ENCODE measurements at places on chromosomes 5 and 9.

GRCh38 chr5:600886-601541, 11.1 kb upstream of the CEP72 start:
- DNase-seq, result no peak

- peak; percentile 18 for DNase-seq
Observed at GRCh38 chr5:152118676-152119470, 194.2 kb upstream of the GLRA1 start.

- DNase-seq, result peak; percentile 32
Observed at GRCh38 chr5:110916381-110917049, 155.0 kb upstream of the TSLP start.

DNA sequence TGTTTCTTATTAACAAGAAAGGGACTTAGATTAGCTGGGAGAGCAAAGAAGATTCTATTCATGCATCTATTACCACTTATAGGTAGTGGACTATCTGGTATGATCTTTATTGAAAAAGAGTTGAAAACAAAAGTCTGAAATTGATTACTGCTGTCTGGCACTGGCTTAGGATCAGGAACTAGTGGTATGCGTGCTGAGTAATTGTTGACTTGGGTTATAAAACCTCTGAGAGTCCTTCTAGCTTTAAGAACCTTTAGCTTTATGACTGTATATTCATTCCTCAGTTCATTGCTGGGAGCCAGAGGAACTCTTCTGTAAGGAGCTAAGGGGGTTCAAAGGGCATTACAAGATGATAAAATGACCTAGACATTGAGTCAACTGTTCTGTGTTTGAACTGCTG, 7.6 kb downstream of the SLC1A1 start:
- no peak for DNase-seq

DNA sequence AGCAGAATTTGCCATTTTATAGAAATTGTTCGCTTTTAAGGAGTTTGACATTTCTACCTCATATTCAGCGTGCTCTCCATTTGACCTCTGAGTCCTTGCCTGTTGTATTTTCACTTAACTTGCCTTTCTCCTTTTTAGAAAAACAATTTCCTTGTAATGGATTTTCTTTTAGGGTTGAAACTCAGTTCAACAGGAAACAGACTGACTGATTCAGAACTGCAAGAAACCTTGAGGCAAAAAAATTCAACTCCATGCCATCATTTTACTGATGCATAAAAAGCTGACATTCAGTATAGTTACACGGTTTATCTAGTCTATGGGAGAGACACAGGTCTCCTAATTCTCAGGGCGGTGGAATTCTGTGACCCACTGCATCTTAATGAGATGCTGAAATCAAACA, 59.8 kb downstream of the MRPS30 start:
- no peak for DNase-seq

GRCh38 chr9:131807144-131807983, 67.5 kb upstream of the RAPGEF1 start:
- no peak for DNase-seq

- DNase-seq, result no peak
Observed at GRCh38 chr5:116305899-116306298, 221.1 kb downstream of the COMMD10 start.

GRCh38 chr9:85258823-85259370, 482.9 kb downstream of the AGTPBP1 start:
- peak; percentile 49 for DNase-seq

DNA sequence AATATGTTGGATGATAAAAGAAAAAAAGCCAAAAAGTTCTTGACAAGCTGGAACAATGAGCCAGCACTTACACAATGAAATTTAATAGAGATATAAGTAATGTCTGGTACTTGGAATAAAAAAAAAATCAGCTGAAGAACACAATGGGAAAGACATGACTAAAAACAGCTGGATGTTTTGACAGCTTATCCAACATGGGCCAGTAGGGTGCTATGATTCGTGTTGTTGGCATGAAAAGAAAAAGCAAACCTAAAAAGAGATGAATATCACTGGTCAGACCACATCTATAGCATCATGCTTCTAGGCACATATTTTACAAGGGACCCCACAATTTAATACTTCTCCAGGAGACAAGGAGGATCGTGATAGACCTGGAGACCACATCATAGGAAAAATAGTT, 175.3 kb downstream of the ARL15 start:
- DNase-seq, result peak; percentile 22

- no peak for DNase-seq
Observed at GRCh38 chr9:5892456-5893133, 1.9 kb downstream of the MLANA start.

- no peak for DNase-seq
Observed at GRCh38 chr9:132961002-132961401, 16.6 kb upstream of the TSC1 start.

GRCh38 chr5:177300951-177301350, 2.6 kb downstream of the RAB24 start:
- DNase-seq, result no peak

DNA sequence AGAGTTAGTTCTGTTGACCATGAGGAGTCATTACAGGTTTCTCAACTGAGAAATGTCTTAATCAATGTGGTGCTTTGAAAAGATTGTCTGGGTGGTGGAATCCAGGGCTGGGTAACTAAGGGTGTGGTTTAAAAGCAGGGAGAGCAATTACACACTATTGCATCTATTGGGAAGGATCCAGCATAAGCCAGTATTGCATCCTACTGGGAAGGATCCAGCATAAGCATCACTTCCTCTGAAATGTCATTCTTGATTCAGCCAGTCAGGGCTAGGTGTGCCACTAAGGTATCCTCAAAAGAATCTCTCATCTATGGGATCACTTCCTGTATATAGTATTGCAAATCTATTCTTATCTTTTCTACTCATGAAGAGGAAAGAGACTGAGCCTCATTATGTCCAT, 38.6 kb downstream of the ELOVL7 start:
- no peak for DNase-seq

DNA sequence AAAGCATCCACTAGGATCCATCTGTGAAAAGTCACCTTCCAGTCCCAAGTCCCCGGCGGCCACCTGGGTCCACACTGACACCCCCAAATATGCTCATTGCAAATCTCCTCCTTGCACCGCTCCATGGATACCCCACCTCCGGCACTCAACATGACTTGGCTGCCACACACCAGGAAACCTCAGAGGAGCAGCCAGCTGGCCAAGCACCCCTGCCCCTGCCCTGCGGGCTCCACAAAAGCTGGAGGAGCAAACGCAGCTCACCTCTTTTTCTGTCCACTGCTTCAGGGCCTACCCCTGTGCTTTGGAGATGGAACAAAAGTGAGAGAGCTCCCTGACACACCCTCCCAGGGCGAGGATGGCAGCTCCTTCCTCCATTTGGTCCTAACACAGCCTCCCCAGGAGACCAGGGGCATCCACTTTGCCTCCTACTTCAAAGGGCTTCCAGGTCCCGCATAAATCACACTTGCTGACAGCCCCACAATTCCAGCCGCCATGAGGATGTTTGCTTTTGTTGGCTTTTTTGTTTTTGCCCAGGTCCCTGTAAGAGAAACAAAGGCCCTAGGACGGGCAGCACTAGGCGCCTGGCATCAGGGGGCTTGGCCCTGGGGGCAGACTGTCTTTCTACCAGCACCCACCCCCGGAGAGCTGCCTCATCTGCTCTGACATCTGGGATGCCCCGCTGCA, 14.8 kb downstream of the ROR2 start:
- DNase-seq, result no peak

GRCh38 chr9:131056781-131057506, 39.4 kb upstream of the AIF1L start:
- DNase-seq, result no peak

DNA sequence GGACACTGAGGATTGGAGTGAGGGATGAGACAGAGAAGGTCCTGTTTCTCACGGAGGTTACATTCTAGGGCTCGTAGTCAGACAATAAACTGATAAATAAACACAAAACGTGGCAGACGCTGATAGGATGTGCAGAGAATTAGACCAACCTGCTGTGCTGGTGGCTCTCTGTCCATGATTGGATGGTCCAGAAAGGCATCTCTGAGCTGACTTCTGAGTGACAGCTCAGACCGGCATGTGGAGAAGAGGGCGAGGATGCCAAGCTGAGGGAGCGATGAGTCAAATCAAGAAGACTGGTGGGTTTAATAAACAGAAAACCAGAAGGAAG, 132.3 kb upstream of the TAF11L2 start:
- no peak for DNase-seq

GRCh38 chr9:20353524-20353923, 268.8 kb downstream of the MLLT3 start:
- no peak for DNase-seq

GRCh38 chr5:55407059-55407684, 99.4 kb downstream of the MTREX start:
- DNase-seq, result peak; percentile 65

- no peak for DNase-seq
Observed at GRCh38 chr5:57754616-57755015, 272.0 kb upstream of the ACTBL2 start.

DNA sequence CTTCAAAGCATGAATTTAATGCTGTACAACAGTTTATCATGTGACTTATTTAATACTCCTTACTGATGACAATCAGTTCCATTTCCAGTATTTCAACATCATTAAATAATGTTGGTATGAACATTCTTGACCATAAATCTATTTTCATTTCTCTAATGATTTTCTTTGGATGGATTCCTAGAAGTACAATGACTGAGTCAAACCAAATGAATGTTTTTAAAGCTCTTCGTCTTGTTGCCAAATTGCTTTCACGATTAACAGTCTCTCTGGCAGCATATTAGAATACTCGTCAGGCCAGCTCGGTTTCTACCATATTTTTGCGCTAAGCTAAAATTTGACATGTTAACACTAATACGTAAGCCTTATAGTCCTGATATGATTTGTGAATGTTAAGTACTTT, 197.0 kb downstream of the TRPM3 start:
- no peak for DNase-seq

DNA sequence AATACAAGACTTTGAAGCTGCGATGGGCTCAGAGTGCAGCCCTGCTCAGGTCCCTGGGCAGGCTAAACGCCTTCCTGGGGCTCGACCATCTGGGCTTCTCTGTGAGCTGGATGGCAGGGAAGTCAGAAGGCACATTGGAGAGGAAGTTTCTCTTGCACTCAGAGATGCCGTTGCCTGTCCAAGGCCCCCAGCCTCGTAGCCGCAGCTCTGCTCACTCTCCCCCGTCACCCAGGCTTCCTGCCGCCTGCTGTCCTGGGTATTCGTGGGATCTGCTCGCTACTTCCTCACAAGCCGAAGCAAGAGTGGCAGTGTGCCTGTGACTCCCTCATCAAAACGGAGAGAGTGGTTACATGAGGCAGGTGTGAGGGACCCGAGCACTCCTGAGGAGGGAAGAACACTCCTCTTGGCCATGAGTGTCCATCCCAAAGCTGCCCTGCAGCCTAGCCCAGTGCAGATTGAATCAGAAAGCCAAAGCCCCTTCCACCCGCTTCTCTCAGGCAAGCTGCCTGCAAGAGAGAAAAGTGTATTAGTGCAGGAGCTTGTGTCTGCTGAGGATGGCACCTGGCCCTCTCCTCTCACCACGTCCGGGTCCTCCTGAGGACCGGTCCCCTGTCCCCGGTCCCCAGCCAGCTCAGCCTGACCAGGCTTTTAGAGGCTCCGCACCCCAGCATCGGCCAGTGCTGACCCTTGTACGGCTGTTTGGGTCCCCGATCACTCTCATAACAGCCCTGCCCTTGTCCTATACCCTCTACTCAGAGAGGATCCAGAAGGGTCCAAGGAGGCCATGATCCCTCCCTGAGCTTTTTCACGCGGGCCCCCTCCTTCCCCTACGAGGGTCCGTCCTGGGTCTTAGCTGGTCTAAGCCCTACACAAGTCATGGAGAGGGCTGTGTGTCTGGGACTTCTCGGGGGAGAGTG, 7.3 kb downstream of the FCN2 start:
- no peak for DNase-seq

DNA sequence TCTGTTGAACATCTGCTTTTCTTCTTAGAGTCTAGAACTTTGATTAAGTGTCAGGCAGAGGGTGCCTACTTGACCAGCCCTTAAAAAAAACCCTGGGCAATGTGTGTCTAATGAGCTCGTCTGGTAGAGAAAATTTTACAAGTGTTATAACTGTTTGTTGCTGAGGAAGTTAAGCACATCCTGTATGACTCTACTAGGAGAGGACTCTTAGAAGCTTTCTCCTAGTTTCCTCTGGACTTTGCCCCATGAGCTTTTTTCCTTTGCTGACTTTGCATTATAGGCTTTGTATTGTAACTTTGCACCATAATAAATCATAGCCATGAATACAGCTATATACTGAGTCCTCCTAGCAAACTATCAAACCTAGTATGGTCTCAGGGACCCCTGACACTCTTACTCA, 39.4 kb downstream of the GNG10 start:
- no peak for DNase-seq

DNA sequence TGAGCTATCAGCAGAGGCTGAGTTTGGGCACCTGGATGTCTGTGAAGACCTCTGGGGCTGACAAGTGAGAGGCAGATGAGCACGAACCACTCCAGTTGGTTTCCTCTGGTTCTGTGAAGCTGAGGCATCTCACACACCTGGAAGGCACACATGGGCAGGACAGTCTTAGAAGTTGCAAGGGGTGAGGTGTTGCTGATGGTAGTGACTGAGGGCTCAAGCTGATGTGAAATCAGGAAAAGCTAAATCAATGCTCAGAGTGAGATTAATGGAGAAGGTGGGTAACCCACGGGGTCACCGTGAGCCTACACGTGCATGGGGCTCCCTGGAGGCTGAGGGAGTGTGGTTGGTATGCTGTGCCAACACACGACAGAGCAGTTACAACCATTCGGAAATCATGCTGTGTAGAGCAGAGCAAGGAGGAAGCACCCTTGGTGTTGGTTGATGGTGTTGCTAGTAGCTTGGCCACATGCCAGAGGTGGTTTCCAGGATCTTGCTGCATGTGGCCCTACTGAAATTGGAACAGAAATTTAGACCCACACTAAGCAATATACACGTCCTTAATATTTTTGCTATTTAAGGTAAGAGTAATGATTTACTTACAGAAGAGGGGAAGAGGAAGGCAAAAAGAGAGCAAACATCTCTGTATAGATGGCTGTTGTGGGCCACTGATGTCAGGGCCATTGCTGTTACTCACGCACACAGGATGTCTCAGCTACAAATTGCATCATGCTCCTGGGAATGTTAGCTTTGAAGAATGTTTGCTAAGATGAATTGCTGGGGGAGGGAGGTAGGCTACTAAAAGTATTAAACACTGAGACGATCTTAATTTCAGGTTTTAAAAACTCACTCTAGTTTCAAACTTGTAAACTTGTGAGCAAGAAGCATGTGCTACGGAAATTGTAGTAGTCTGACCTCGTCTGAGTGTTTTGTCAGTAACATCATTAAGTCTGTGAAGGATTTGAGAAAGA, 170.5 kb downstream of the ARHGEF28 start:
- no peak for DNase-seq

GRCh38 chr9:35616681-35617459, 1.3 kb downstream of the CD72 start:
- no peak for DNase-seq

DNA sequence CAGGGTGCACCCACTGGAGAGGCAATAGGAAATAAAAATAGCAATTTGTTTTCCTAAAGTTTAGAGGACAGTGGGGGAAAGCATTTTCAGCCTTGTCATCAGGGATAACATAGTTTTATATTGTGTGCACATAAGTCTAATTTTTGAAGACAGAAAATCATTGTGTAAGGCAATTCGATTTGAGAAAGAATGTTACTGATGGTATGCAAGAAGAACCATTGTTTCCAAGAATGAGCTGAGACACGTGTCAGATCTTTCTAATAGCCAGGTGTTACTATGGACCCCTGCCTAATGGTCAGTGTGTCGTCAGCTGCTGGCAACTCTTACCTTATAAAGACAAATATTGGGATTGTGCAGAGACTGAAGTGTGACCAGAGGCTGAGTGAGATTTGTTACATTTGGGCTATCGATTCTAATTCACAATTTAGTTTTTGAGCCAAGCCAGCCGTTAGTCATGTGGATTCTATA, 67.1 kb upstream of the PPP2R2B start:
- no peak for DNase-seq

- DNase-seq, result no peak
Observed at GRCh38 chr5:134507452-134507851, 18.0 kb upstream of the JADE2 start.
